ENCODE measurements at places on chromosomes 3 and 15. TPM values are rescaled to one million over a fixed set of nuclear protein-coding genes. Genes with fewer than 3 reads are reported as not detected.

The C2CD4A gene
- total RNA-seq: not detected

The RAB6B gene
- 7.6 TPM for total RNA-seq

The SYNPR gene
- not detected for total RNA-seq

DNA sequence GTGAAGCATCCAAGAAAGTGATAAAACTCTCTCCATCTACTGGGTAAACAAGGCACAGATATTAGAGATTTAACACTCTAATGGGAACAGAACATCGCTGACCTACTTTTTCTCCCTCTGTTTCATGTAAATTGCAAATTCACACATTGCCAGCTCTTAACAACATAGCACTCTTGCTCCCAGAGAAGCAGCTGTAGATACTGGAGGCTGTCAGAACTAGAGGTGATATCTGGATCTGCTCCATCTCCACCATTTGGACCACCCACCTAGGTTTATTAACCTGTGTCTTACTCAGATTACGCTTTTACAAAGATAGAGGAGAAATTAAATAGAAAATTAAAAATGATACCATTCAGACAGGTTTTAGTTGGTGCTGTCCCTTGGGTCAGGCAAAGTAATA is 289.1 kb upstream of the CRBN start:
- H3K36me3 ChIP-seq: no peaks in the 10 kb centered on the region
- H3K4me1 ChIP-seq: no peaks in the 10 kb centered on the region

DNA sequence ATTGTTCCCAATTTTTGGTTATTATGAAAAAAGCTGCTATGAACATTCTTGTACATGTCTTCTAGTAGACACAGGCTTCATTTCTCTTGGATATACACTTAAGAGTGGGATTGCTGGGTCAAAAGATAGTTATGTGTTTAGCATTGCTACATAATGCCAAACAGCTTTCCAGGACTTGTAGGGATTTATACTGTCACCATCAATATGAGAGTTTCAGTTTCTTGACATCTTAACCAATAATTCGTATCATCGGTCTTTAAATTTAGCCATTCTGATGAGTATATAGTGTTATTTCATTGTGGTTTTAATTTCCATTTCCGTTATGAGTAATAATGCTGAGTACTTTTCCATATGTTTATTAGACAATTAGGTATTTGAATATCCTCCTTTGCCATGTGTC is 190.3 kb upstream of the PFN2 start:
- H3K4me3 ChIP-seq: no peak overlapping the region
- no peaks in the 10 kb centered on the region for H3K36me3 ChIP-seq
- no peak overlapping the region for H3K27ac ChIP-seq
- no peak for DNase-seq

DNA sequence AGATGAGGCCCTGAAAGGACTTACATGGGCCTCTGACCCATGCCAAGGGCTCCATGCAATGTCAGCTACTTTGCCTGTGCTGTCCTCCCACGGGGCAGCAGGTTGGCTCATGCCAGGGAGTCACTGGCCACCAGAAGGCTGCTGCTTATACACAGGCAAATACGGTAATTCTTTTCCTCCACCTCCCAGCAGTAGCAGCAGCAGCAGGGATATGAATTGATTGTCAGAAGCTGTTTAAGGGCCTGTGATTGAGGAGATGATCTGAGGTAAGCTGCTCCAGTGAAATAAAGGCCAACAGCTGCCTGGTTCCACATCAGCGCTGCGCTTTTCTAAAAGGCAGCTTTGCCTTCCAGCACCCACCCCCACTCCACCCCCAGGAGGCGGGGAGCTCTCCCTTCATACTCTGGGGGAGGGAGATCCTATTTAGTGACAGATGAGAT is 250.5 kb downstream of the SHQ1 start:
- H3K4me3 ChIP-seq: no peak overlapping the region
- no peaks in the 10 kb centered on the region for H3K36me3 ChIP-seq
- no peaks in the 10 kb centered on the region for H3K27me3 ChIP-seq
- DNase-seq: no peak
- no peak overlapping the region for H3K27ac ChIP-seq
- H3K4me1 ChIP-seq: peaks cover 18% of the 10 kb centered on the region

- no peaks in the 10 kb centered on the region for H3K27me3 ChIP-seq
- H3K4me3 ChIP-seq: no peak overlapping the region
- no peaks in the 10 kb centered on the region for H3K36me3 ChIP-seq
- no peak overlapping the region for H3K27ac ChIP-seq
These were observed 27.9 kb downstream of the CD276 start for GRCh38 chr15:73712107-73712506.

GRCh38 chr3:177177749-177178221 is 19.5 kb downstream of the TBL1XR1 start:
- peaks cover 35% of the 10 kb centered on the region for H3K4me1 ChIP-seq
- no peak overlapping the region for H3K27ac ChIP-seq
- no peak overlapping the region for H3K4me3 ChIP-seq
- no peak for DNase-seq
- H3K36me3 ChIP-seq: peaks cover 25% of the 10 kb centered on the region
- H3K27me3 ChIP-seq: no peaks in the 10 kb centered on the region

DNA sequence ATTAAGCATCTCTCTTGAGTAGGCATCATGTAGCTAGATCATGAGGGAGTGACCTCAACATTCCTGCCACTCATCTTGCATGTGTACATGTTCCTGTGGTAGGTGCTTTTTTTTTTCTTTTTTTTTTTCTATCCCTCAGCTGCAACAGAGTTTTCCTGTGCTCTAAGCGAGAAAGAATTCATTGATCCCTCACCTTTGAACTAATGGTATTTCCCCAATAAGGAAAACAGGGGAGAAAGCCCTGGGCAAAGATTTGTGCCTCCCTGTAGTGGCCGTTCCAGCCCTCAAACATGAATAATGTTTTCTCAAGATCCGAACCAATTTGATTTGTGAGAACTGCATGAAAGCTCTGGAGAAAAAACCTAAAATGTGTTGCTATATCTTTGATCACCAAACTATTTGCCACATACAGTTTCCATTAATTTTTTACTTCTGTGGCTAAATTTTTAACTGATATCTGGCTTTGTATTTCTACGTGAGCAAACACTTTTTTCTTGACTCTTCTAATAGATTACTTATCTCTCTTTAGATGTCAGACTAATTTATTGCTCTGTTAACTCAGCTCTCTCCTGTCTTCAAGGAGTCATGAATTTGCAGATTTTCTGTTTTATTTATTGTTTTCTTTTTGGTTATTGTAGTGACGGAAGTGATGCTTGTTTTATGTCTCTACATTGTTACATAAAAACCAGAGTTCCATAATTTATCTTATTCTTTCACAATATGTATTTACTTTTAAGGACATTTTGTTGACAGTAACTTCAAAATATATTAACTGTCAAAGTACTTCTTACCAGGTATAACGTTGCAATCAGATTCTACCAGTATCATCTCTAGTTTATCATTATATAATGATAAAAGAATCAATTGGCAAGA is 1396.5 kb downstream of the OTOL1 start:
- no peak for DNase-seq
- H3K27ac ChIP-seq: no peak overlapping the region
- H3K4me3 ChIP-seq: no peak overlapping the region
- H3K27me3 ChIP-seq: no peaks in the 10 kb centered on the region

DNA sequence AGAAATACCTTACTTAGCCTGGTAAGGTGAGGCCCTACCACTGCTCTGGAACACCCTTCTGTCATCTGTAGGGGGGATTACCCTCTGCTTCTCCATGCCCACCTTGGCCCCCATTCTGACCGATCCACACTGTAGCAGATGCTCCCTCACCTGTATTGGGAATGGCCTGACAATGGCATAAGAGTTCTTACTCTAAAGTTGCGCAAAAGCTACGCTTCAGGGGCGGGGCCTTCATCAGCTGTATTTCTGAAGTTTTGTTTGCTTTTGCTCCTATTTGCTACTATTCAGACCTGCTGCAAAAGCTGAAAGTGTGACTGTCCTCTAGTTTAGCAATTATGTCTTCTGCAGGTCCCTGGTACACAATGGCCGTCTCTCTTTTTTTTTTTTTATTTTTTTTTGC is 252.6 kb downstream of the TLE3 start:
- peaks cover 13% of the 10 kb centered on the region for H3K27me3 ChIP-seq
- H3K36me3 ChIP-seq: no peaks in the 10 kb centered on the region
- H3K4me3 ChIP-seq: no peak overlapping the region
- no peak for DNase-seq
- H3K4me1 ChIP-seq: peaks cover 5% of the 10 kb centered on the region

DNA sequence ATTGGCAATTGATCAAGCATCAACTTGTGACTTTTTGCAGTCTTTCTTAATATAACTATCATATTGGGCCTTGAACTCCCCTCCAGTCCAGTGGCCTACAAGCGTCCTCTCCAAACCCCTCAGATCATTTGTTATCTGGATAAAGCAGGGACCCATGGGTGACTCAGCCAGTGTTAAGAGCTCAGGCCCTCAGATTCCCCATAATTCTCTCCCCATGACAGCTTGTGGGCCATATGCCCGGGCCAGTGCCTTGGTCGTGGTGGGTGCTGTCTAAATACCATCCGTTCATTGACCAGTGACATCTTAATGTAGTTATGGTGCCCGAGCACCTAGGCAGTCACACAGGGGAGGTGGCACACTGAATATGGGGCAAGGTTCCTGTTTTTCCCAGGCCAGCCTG is 18.1 kb downstream of the MCF2L2 start:
- no peak for DNase-seq
- peaks cover 2% of the 10 kb centered on the region for H3K27me3 ChIP-seq
- peaks cover 3% of the 10 kb centered on the region for H3K4me1 ChIP-seq
- H3K36me3 ChIP-seq: no peaks in the 10 kb centered on the region
- H3K4me3 ChIP-seq: no peak overlapping the region

GRCh38 chr3:120559242-120560061 is 36.7 kb upstream of the NDUFB4 start:
- peak overlapping the region; percentile 63 for H3K4me3 ChIP-seq
- H3K27me3 ChIP-seq: peaks cover 9% of the 10 kb centered on the region
- no peaks in the 10 kb centered on the region for H3K36me3 ChIP-seq
- DNase-seq: no peak
- peaks cover 10% of the 10 kb centered on the region for H3K4me1 ChIP-seq

- no peak for DNase-seq
- peaks cover 8% of the 10 kb centered on the region for H3K4me1 ChIP-seq
- H3K27me3 ChIP-seq: no peaks in the 10 kb centered on the region
These were observed 29.7 kb downstream of the ACAD11 start for GRCh38 chr3:132629928-132630327.

DNA sequence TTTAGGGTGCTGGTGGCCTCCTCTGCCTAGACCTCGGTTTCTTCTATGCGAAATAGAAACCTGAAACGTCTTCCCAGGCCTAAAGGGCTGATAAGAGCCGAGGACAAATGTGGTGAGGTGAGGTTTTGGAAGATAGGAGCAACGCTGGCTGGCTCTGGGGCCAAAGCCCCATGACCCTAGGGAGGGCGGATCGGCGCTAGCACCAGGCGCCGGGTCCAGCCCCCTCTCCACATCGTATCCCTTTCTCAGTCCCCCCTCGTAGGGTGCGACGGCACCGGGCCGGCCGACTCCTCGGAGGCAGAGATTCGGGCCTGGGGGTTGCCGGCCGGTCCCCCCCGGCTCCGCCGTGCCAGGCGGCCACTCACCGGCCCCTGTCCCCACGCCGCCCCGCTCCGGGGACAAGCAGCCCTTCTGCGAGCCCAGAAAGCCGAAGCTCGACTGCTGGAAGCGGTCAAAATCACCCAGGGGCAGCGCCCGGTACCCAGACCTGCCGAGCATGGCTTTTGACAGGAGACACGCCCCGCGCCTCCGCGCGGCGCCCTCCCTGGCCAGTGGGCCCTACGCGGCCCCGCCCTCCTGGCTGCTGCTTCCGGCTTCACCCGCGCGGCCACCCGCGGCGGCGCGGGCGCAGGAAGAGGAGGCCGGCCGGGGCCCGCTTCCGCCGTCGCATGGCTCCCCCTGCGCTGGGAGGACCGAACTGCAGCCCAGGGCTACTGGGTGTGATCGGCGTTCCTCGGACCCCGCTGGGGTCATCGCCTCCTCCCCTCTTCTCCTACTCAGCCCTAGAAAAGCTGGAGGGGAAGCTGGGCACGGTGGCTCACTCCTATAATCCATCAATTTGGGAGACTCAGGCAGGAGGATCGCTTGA is at the start of gene STOML1:
TSS of gene STOML1 (minus strand) at position 570 of the 868 bp plus-strand sequence. CDS start at position 498, 72 bp downstream.
- H3K36me3 ChIP-seq: peaks cover 11% of the 10 kb centered on the region
- H3K27ac ChIP-seq: peak within 1 kb of the TSS; percentile 85

DNA sequence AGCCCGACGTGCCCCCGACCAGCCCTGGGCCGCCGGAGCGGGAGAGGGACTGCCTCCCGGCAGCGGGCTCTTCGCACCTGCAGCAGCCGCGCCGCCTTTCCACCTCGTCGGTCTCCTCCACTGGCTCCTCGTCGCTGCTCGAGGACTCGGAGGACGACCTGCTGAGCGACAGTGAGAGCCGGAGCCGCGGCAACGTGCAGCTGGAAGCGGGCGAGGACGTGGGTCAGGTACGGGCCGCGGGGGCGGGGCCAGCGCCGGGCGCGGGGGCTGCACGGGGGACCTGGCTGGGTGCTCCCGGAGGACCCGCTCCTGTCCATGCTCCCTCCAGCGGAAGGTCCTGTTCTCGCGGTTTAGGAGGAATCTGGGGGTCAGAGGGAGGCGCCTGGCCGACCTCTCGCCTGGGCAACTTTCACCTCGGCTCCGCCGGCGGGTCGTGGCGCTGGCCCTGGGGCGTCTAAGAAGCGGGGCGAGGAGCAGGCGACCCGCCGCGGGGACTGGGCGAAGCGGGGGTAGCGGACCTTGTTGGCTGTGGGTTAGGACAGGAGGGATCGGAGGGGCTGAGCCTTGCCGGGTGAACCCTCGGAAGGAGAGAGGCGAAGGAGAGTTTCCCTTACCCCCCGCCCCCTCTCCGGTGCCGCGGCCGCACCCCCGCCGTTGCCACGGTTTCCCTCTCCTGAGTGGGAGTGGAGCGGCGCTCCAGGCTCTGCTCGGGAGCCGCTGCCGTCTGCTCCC is 682 bp downstream of the ITPKA start:
- no peak for DNase-seq
- peaks cover 31% of the 10 kb centered on the region for H3K27me3 ChIP-seq
- peak overlapping the region; percentile 69 for H3K4me3 ChIP-seq
- peaks cover 3% of the 10 kb centered on the region for H3K36me3 ChIP-seq

GRCh38 chr3:150324788-150325187 is 83.3 kb upstream of the TSC22D2 start:
- no peak overlapping the region for H3K4me3 ChIP-seq
- H3K27me3 ChIP-seq: peaks cover 20% of the 10 kb centered on the region
- peaks cover 5% of the 10 kb centered on the region for H3K4me1 ChIP-seq
- H3K36me3 ChIP-seq: no peaks in the 10 kb centered on the region

The GOLGA6B gene
- not detected for total RNA-seq
